ENCODE measurements at places on chromosomes 3 and 15.
A peak's percentile ranks its signal among the peaks of the same experiment; 100 is the strongest.

DNA sequence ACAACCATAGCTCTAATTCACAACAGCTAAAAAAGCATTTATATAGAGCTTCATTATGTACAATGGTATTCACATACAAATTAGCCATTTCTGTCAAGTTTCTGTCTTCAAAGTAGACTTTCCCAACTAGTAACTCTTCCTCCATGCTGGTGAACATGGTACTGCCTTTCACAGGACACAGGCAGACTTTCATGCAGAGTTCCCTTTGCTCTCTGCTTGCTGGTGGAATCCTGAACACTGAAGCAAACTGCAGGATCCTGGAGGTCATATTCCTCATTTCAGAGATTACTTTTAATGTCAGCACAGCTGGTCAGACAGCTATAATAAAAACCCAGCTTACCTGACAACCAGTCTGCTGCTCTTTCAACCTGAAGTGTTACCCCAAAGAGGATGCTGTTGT is 53.6 kb downstream of the TASOR start:
- DNase-seq, result no peak

DNA sequence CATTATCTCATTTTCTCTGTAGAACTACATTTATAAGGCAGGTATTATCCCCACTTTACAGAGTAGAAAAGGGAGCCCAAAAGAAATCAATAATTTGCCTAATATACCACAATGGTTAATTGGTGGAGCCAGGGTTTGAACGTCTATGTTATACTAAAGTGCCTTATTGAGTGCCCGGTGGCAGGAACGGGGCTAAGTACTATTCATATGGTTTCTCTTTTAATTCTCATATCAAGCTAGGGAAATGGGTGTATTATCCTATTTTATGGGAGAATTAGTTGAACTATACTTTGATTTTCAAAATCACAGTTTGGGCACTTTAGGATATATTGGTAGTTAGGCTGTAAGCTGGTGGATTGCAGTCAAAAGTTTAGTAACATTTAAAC is 1.5 kb downstream of the CEP97 start:
- DNase-seq, result no peak

DNA sequence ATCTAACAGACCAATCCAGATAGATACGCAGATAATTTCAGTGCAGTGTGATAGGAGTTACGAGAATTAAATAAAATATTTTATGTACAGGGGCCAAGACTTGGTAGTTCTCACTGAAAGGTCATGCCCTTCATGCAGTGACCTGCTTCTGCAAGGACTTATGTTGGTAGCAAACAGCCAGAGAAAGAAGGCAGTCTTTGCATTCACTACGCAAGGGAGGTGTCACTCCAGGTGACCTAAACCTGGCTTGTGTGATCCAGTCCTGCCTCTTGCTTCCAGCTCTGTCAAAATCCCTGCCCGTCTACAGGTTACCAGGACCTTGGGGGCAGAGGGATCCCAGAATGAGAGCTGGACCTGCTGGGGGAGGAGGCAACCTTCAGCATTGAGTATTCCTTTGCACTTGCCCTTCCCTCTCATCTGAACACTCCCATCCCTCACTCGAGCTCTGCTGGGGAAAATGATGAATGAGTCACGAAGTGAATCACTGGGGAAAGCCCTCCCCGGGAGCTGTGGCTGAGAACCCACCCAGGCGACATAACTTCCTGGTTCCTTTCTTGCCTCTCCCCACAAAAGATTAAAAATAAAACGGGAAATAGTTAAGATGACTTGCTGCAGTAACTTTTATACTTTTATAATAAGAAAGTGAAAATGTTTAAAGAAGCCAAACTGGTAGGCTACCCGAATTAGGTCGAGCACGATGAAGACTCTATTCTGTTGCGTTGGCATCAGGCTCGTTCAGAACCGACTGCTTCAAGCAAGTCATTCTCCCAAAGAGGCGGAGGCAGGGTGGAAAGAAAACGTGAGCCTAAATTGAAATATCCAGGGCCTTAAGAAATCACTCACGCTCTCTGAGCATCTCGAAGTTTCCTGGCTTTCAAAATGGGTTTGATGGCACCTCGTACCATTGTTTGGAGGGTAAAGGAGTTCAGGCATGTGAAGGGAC is 216.1 kb downstream of the SLCO3A1 start:
- peak; percentile 81 for DNase-seq

- no peak for DNase-seq
These were observed 6.9 kb downstream of the KIF7 start for GRCh38 chr15:89648106-89649012.

GRCh38 chr3:148694116-148694515 is 3.6 kb upstream of the AGTR1 start:
- no peak for DNase-seq

DNA sequence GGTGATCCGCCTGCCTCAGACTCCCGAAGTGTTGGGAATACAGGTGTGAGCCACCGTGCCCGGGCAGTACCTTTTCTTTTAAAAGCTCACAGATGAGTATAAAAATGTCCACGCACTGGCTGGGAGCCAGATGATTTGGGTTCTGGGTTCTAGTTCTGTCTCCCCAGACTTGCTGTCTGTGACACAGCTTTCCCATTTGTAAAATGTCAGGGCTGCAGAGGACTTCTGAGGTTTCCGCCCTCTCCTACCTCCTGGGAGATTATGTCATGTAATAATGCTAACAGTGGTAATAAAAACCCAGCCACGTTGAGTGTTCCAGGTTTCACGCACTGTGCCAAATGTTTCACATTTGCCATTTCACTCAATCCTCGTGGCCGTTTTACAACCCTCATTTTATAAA is 1.3 kb upstream of the PPP4R2 start:
- no peak for DNase-seq

All from ureter (tissue), 1 donor.